ENCODE measurements at places on chromosomes 2 and 18.

GRCh38 chr18:74074668-74075564 is 72.7 kb downstream of the FBXO15 start:
- no peak for DNase-seq

DNA sequence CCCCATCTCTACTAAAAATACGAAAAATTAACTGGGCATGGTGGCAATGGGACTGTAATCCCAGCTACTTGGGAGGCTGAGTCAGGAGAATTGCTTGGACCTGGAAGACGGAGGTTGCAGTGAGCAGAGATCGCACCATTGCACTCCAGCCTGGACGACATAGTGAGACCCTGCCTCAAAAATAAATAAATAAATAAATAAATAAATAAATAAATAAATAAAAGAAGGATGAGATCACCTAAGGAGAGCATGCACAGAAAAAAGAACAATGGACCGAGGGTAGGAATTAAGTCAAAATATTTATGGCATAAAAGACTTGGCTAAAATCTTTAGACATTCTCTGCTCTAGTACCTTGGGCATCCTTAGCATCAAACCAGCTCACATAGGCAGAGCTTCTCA is 8.9 kb upstream of the RBMS1 start:
- no peak for DNase-seq

DNA sequence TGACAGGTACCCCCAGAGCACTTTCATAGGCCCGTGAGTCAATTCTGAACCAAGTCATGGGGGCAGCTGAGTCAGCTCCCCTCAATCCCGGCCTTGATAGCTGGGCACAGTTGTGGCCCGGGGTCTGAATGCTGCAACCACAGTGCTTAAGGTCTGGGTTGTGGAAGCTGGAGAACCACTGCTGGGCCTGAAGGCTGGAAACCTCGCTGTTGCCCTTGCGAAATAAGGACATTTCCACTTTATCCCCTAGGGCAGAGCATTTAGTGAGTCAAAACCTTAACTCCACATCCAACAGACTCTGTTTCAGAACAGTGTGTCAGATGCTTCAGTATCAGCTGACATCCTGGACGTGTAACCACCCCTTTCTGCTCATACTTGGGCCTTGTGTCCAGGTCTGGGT is 58.6 kb downstream of the SP110 start:
- DNase-seq, result peak; percentile 54

DNA sequence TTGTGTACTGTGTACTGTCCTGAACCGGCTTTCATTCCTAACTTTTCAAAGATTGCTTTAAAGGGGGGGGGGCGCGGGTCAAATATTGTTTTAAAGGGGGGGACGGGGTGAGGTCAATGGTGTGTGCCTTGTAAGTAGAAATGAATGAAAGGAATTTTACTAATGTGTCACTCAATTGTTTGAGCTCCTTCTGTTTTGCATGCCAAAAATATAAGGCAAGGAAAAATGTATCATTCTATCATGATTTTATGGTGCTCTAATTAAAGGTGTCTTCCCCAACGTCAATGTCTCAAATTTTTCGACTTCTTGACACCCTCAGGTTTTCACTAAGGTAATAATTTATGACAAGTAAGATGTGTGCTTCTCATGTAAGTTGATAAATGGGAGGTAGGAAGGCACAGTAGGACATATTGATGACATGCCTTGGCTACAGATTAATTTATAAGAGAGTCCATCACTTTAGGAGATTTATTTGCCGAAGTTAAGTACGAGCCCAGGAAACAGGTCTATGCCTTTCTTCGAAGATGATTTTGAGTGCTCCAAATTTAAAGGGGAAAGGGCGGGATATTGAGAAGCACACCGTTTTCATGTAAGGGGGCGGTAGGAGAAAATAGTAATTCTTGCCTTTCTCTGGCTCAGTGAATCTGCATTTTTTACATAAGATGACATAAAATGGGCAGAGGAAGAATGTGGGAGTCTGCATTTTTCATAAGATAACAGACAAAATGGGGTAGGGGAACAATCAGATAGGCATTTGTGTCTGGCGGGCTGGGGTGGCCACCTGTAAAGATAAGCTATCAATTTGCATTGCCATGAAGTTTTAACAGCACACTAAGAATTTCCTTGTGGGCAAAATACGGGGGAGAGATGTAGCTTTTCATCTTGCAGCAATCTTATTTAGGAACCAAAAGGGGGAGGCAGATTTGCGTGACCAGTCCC is 1.2 kb upstream of the TRAPPC8 start:
- DNase-seq, result no peak

GRCh38 chr18:75779450-75779849 is 351.9 kb upstream of the SMIM21 start:
- no peak for DNase-seq

GRCh38 chr18:25883091-25883490 is 207.3 kb downstream of the SS18 start:
- no peak for DNase-seq

DNA sequence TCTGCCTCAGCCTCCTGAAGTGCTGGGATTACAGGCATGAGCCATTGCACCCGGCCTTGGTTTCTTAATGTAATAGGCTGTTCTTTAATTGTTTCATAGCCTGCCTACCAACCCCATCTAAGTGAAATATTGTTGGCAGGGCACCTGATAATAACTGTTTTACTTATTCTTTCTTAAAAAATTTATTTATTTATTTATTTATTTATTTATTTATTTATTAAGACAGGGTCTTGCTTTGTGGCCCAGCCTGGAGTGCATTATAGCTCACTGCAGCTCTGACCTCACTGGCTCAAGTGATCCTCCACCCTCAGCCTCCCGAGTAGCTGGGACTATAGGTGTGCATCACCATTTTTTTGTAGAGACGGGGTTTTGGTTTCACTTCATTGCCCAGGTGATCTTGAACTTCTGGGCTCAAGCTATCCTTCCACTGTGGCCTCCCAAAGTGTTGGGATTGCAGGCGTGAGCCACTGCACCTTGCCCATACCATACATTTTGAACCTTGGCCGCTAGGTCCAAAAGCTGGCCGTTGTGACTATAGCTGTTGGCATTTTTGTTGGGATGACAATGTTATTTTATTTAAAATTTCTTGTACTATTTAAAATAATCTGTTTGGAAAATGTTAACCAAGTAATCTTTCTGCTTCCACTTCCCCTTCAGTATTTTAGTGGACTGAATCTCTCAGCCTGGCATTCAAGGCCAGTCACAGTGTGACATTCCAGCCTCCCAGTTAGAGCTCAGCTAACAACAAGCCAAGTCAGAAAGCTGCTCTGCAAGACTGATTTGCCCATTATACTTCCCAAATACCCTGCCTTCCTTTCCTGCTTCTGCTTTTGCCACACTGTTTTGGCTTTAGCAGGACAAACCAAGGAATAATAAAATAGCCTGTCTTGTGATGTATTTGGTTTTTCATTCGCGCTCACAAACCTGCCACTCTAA is 52.4 kb downstream of the BABAM2 start:
- DNase-seq, result no peak

DNA sequence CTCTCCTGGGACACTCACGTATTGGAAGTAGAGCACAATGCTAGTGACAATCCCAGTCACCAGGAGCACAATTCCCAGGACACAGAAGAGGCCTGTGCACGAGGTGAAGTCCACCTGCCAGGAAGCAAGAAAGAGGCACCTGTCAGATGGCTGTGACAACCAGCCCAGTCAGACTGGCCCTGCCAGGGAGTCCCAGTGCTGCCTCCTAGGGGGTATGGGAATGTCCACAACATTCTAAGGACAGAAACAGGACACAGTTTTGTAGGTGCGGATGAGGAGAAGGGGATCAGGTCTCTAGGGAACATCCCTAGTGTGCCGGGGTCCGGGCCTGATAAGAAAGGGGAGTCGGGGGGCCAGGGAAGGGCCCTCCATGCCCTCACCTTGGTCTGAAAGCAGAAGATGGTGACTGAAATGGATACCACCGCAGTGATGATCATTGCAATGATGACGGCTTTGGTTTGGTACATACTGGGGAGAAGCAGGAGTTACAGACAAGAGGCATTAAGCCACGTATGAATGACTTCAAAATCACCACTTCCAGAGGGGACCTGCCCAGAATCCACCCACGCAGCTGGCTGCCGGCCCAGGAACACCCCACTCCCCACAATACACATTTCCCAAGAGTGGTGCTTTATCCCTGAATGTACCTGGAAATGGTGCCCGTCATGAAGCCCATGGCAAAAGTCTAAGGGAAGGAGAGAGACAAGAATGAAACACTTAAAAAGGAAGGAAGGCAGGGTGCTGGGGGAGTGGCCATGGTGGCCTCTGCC is 6.9 kb downstream of the PNKD start:
- no peak for DNase-seq

DNA sequence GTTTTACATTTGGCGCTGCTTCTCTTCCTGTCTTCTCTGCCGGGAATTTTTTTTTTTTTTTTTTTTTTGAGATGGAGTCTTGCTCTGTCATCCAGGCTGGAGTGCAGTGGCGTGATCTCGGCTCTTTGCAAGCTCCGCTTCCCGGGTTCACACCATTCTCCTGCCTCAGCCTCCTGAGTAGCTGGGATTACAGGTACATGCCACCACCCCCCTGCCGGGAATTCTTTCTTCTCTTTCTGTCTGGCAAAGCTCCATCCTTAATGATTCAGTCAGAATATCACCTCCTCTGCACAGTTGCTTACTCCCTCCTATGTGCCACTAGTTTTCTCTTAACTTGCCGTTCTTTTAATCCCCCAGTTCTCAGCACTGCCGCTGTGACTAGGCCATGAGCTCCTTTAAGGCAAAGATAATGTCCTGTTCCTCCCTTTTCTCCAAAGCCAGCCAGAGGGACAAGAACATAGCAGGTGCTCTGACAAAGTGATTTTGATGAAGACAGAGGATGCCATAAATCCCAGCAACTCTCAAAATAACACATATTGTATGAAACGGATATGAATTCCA is 112.1 kb upstream of the LRATD1 start:
- DNase-seq, result no peak

DNA sequence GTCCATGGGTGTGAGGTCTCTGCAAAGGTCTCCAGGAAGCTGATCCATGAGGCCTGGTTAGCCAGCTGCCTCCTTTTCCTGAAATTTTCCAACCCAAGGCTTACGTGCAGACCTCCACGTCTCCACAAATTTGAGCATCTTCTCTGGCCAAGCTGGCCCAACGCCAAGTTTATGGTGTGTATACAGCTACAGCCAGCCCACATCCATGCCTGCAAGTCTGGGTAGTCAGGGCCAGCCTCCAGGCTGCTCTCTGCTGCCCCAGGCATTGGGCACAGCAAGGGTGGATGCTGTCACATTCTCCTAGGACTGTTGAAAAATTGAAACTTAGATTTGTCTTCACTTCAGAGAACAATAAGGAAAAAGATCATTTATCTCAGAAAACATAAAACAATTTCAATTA is 525.5 kb upstream of the CHAC2 start:
- no peak for DNase-seq

- no peak for DNase-seq
Measured at GRCh38 chr2:161426455-161426921, 10.4 kb downstream of the TBR1 start.

DNA sequence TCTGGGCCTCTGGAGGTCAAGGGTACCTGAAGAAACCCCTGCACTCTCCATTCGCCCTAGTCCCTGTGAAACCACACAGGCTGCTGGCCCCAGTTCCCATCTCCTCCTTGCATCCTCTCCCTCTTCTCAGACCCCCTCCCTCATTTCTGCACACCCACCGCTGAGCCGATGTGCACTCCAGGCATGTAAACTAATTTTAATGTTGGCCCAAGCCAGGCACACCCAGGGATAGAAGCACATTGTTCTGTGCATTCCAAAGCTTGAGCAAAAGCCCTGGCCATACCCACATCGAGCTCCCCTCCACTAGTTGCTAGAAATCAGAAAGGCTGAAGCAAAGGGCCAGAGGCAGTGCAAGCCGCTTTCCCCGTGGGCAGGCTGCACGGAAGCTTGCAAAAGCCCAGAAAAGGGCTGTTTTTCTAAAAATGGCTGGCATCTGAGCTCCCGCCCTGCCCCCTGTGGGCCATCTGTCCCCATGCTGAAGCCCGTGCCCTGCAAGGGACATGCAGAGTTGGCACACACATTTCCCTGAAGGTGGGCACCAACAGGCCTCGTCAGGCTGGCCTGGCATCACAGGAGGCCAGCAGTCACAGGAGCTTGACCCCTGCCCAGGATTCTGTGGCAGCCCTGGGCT is 181.6 kb downstream of the SMAD7 start:
- no peak for DNase-seq

DNA sequence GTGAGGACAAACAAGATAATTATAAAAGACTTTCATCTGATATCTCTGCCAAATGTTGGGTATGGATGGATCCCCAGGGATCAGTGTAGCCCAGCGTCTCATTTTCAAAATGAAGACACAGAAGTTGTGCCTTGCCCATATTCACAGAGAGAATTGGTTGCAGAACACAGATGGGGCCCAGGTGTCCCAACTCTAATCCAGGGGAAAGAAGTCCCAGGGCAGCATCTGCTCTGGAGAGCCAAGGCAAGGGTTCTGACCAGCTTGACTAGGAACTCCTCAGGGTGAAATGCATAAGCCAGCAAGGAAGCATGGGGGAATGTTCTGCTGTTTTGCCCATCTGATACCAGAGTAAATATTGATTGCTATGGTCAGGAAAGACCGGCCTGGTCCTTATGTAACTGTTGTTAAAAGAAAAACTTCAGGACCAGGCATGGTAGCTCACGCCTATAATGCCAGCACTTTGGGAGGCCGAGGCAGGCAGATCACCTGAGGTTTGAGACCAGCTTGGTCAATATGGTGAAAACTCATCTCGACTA is 68.7 kb upstream of the CABLES1 start:
- DNase-seq, result no peak

GRCh38 chr2:85011747-85012146 is 40.8 kb downstream of the KCMF1 start:
- no peak for DNase-seq

GRCh38 chr2:31002537-31003150 is 135.6 kb downstream of the GALNT14 start:
- DNase-seq, result no peak

DNA sequence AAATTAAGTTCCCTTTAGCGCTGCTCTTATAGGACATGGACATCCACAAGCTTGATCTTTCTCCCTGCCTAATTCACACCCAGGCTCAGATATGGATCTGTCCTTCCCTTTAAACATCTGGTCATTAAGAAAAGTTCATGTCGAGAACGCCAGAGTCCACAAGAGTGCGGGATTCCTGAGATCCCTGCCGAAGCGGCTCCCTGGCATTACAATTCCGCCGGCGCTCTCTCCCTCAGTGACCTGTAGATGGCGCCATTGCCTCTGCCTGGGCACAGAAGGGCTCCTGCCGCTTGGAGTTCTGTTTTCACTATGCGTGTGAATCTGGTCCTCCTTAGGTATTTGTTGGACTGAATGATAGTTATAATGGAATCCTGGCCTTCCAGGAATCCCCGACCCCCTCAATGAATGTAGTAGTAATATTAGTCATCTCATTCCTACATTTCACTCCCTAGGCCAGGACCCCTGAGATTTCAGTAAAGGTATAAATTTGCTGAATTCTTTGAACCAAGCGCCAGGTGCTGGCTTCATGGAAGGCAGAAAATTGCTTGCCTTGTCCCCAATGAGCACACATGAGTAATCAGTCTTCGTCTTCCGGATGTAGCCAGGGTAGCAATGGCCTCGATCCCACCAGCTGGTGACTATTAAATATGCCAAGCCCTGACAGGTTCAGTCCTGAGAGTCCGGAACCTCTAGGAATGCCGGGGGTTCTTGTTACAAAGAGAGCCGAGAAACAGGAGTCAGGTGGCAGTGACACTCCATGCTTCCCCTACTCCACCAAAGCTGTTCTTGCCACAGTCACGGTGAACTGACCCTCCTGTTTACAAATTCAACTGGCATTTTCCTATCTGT is 26.4 kb upstream of the CD207 start:
- DNase-seq, result peak; percentile 87

Measured in foreskin fibroblast (primary cell).